ENCODE measurements at places on chromosomes 16 and 17. TPM values are rescaled to one million over a fixed set of nuclear protein-coding genes. Genes with fewer than 3 reads are reported as not detected.

DNA sequence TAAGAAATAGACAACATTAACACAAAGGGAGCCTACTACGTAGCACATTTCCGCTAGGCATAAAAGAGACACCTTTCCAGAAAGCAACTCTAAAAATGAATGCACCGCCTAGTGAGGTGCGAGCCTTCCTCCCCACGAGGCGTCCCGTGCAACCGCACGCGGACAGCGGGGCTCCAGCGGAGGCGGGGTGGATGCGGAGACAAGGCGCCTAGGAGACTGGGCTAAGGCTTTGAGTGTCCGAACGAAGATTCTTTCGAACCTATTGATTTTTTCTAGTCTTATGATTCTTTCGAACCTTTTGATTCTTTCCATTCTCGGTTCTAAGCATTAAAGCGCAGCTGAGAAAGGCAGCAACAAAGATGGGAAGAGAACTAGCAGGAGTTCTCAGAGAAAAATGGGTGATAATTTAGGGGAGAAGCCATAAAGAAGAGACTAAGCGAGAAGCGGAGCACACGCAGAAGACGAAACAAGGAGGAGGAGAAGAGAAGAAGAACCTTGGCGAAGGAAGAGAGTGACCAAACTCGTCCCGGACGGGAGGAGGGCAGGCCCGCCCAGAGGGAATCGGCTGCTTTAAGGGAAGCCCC is 394 bp upstream of the CPD start:
- peak overlapping the region; percentile 73 for H3K27ac ChIP-seq
- H3K4me1 ChIP-seq, result peaks cover 4% of the 10 kb centered on the region
- peak; percentile 46 for DNase-seq

Gene NDE1
- 17.4 TPM for total RNA-seq

Gene FAM222B
- 9.1 TPM for total RNA-seq

Gene NOD2
- total RNA-seq, result 1.1 TPM

DNA sequence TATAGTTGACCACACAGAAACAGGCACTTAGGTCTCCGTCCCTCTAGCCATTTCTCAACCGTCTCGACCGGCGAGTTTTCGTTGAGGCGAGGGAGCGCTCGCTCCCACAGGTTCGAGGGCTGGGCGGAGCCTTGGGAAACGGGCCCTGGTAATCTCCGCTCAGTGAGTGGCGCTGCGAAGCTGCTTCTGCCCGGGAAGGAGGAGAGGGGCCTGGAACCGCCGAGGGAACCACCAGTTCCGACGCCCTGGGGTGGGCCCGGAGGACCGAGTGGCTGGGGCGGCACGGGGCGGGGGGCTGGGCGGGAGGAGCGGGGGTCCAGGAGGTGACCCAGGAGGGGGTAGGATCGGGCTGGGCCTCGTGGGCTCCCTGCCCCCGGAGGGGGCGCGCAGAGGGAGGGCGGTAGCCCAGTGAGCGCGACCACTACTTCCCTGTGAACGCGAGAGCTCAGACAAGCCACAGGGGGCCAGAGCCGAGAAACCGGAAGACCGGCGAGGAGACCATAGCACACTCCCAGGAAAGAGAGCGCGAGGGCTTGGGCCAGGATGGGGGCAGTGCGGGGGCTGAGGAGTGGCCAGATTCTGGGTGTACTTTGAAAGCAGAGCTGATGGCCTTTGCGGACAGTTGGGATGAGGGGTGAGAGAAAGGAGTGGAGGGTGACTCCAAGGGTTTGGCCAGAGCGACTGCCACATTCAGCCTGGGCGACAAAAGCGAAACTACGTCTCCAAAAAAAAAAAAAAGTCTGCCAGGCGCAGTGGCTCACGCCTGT is 29.9 kb upstream of the ARL4D start:
- peaks cover 8% of the 10 kb centered on the region for H3K4me1 ChIP-seq
- peak; percentile 84 for DNase-seq
- H3K27me3 ChIP-seq, result no peaks in the 10 kb centered on the region

DNA sequence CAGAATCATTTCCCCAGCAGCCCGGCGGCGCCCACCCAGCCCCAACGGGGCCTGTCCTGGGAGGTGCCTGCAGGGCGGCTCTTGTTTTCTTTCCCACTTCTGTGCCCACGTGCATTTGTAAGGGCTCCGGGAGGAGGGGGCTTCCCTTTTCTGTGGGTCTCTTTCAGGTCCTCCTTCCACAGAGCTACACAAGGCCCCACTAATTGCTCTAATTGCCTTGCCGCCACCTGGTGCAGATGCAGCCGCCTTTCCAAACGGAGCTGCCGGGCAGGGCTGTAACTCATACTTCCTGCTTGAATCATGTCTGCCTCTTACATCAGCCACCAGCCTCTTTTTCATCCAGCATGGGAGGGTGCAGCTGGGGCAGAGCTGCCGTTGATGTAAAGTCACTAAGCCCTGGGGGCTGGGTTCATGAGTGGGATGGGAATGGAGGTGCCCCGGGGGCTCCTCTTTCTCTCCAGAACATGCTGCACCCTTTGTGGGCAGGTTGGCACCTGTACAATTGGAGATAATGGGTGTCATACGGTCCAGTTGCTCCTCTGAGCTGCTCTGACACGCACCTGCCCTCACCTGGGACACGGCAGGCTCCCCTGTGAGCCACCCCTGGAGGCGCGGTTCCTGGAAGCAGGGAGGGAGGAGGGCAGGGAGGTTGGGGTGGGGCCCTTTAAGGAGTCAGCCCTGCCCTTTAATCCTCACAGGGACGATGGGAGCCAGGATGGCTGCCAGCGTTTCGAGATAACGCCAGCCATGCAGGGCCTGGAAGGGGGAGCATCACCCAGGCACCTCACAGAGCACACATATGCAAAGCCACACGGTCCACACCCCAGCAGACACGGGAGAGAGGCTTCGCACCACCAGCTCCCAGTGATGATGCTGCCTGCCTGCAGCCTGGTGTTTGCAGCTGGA is 41.1 kb upstream of the KLHDC4 start:
- no peak overlapping the region for H3K27ac ChIP-seq
- peaks cover 1% of the 10 kb centered on the region for H3K4me1 ChIP-seq
- H3K36me3 ChIP-seq, result no peaks in the 10 kb centered on the region
- peak overlapping the region; percentile 23 for H3K4me3 ChIP-seq

GRCh38 chr17:76554131-76554530 is 14.3 kb downstream of the PRCD start:
- H3K4me3 ChIP-seq, result no peak overlapping the region
- H3K36me3 ChIP-seq, result no peaks in the 10 kb centered on the region
- no peak overlapping the region for H3K27ac ChIP-seq
- peaks cover 4% of the 10 kb centered on the region for H3K4me1 ChIP-seq
- no peak for DNase-seq

DNA sequence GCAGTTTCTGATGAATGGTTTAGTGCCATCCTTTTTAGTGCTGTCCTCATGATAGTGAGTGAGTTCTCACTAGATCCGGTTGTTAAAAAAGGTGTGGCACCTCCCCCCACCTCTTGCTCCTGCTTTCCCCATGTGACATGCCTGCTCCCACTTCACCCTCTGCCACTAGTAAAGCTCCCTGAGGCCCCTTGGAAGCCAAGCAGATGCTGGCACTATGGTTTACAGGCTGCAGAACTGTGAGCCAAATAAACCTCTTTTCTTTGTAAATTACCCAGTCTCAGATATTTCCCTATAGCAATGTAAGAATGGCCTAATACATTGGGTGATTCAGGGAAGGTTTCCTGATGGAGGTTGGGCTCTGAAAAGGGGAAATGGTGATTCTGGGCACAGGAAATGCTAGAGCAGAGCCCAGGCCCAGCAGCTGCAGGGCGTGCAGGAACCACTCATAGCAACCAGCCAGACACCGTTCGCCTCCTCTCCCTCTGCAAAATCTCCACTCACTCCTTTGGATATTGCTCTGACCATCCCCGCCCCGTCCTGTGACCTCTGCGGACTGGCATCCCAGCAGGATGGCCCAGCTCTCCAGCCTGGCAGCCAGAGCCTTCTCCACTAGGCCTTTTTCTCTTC is 2.6 kb upstream of the ADORA2B start:
- H3K36me3 ChIP-seq, result no peaks in the 10 kb centered on the region
- no peak for DNase-seq
- peaks cover 2% of the 10 kb centered on the region for H3K4me1 ChIP-seq
- no peak overlapping the region for H3K4me3 ChIP-seq
- no peak overlapping the region for H3K27ac ChIP-seq
- no peaks in the 10 kb centered on the region for H3K27me3 ChIP-seq

Gene ENPP7
- total RNA-seq, result not detected

DNA sequence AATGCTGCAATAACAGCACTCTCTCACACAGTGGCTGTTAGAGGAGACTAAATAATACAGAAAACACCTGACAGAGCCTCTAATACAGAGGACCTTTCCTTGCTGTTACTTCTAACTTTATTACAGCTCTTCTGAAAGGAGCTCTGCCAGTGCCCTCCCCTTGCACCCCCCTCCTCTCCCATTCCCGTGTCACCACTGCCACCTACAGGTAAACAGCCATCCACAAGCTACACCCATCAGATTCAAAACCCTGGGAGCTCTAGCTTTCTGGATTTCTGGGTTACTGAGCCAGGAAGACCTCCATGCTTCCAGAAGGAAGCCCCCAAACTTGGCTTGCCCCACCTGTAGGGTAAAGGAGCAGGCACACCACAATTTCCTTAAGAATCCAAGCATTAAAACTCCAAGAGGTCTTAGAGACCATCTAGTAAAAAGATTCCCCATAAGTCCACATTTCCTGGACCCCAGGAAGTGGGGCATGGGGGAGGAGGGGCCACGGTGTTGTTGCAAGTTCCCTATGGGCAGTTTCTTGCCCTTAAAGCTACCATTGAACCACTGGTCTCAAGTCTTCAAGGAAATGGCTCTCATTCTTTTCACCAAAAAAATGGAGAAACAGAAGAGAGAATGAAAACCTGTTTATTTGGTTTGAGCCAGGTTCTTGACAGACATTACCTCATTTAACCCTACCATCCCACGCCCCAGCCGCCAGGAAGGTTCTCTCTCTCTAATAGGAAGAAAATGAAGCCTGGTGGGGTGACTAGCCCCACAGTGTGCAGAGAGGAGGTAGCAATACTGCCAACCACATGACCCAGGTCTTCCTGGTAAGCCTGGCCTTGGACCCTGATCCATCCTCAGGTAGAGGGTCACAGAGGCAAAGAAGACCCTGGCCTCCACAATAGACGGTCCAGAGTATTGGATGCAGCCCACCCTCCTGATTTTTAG is 52.8 kb downstream of the TOM1L2 start:
- peak; percentile 69 for DNase-seq
- no peaks in the 10 kb centered on the region for H3K36me3 ChIP-seq
- no peaks in the 10 kb centered on the region for H3K27me3 ChIP-seq

Gene TPSD1
- 0.65 TPM for total RNA-seq

DNA sequence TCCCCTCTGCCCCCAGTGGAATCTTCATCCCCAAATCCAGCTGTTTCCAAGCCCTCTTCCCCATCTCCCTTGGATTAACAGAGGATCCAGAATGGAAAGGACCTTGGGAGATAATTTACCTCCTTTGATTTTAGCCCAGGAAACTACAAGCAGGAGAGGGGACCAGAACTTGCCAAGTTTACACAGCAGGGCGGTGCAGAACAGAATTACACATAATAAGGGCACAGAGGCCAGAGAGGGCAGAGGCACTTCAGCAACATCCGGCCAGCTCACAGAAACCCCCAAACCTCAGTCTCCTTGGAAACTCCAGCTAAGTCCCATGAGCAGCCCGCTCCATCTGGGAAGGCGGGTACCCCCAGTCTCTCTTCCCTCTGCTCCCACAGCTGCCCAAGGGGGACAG is 27.2 kb downstream of the PEMT start:
- H3K27me3 ChIP-seq, result no peaks in the 10 kb centered on the region
- DNase-seq, result no peak
- no peak overlapping the region for H3K27ac ChIP-seq
- H3K4me1 ChIP-seq, result peaks cover 32% of the 10 kb centered on the region
- H3K36me3 ChIP-seq, result no peaks in the 10 kb centered on the region

GRCh38 chr17:17950806-17951205 is 21.4 kb downstream of the TOM1L2 start:
- H3K4me1 ChIP-seq, result peaks cover 1% of the 10 kb centered on the region
- no peaks in the 10 kb centered on the region for H3K27me3 ChIP-seq
- no peak overlapping the region for H3K4me3 ChIP-seq
- DNase-seq, result no peak
- no peaks in the 10 kb centered on the region for H3K36me3 ChIP-seq

- H3K36me3 ChIP-seq, result no peaks in the 10 kb centered on the region
- no peak overlapping the region for H3K4me3 ChIP-seq
- no peak overlapping the region for H3K27ac ChIP-seq
- DNase-seq, result no peak
- no peaks in the 10 kb centered on the region for H3K27me3 ChIP-seq
Observed at GRCh38 chr16:14121142-14121541, 50.0 kb downstream of the MRTFB start.

Gene DOC2B
- total RNA-seq, result 4.1 TPM

DNA sequence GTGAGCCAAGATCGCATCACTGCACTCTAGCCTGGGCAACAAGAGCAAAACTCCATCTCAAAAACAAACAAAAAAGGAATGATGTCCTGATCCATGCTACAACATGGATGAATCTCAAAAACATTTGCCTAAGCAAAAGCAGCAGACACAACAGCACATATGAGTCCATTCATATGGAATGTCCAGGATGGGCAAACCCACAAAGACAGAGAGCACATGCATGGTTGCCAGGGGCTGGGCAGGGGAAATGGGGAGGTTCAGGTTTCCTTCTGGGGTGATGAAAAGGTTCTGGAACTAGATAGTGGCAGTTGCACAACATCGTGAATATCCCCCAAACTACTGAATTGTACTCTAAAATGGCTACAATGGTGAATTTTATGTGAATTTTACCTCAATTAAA is 35.3 kb upstream of the RAI1 start:
- no peak overlapping the region for H3K4me3 ChIP-seq
- DNase-seq, result no peak
- no peak overlapping the region for H3K27ac ChIP-seq
- H3K4me1 ChIP-seq, result no peaks in the 10 kb centered on the region

DNA sequence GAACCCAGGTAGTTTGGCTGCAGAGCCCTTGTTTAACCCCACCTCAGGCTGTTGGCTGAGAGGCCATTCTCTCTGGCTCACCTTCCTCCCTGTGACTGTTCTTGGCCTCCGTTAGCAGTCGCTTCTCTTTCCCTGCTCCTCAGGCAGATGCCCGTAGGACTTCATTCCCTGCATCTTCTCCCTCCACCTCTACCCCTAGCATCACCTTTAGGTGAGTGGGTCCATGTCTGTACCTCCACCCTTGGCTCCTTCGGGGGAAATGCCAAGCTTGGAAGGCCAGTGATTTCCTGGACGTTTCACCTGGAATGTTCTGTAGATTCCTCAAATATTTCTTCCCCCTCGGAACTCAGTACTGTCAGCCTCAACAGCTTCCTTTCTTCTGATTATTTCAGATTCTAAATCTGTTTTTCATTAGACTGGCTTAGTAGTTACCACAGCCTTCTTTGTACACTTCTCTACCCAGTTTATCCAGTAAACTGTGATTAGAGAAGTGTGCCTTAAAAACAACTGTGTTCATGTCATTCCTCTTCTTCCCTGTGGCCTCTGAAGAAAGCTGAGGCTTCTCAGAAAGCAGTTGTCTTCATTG is 227.9 kb downstream of the MSI2 start:
- H3K4me1 ChIP-seq, result peaks cover 35% of the 10 kb centered on the region
- H3K27ac ChIP-seq, result no peak overlapping the region
- H3K27me3 ChIP-seq, result no peaks in the 10 kb centered on the region
- no peak overlapping the region for H3K4me3 ChIP-seq

DNA sequence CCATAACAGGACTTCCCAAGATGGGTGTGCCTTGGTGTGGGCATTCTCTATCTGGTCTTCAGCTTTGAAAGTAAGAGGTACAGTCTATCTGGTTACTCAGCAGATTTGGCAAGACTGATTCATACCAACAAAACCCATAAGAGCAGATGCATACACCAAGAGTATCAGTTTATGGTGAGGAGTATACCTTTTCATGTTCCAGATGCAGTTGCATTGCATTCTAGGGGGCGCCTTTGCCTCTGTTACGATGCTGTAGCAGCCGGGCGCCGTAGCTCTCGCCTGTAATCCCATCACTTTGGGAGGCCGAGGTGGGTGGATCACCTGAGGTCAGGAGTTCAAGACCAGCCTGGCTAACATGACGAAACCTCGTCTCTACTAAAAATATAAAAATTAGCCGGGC is 31.1 kb upstream of the CARMIL2 start:
- no peak overlapping the region for H3K4me3 ChIP-seq
- no peaks in the 10 kb centered on the region for H3K27me3 ChIP-seq
- no peaks in the 10 kb centered on the region for H3K4me1 ChIP-seq
- no peaks in the 10 kb centered on the region for H3K36me3 ChIP-seq

Measured in ovary (tissue), 10 donors.